Thoracic aorta endothelial cell (primary cell): ENCODE measurements at places on chromosomes 12 and 14. TPM values are rescaled to one million over a fixed set of nuclear protein-coding genes. Genes with fewer than 3 reads are reported as not detected.

Gene ABHD4
- total RNA-seq, result 9.2 and 15.7 TPM in 2 replicates

Gene ISM2
- not detected in 2 replicates for total RNA-seq

Gene IFNG-AS1
- total RNA-seq, result not detected in 2 replicates

Gene ST8SIA1
- not detected in 2 replicates for total RNA-seq

Gene PTPN21
- total RNA-seq, result 7.5 and 9.8 TPM in 2 replicates

Gene HOXC10
- total RNA-seq, result not detected in 2 replicates

Gene CRIP1
- 0.53 and 0.79 TPM in 2 replicates for total RNA-seq

Gene ARPC3
- 461 and 652 TPM in 2 replicates for total RNA-seq

Gene CCDC196
- not detected in 2 replicates for total RNA-seq

Gene NOVA1
- 6.2 and 8.8 TPM in 2 replicates for total RNA-seq

Gene GLI1
- 0.07 TPM in 1 of 2 replicates, not detected in the other for total RNA-seq

Gene DACT1
- total RNA-seq, result 0.29 and 1.5 TPM in 2 replicates

Gene HCAR1
- total RNA-seq, result not detected in 2 replicates

Gene C3AR1
- total RNA-seq, result 0.27 and 0.29 TPM in 2 replicates

Gene DPY19L2
- 2.8 and 3.0 TPM in 2 replicates for total RNA-seq
